ENCODE measurements at places on chromosomes 6 and 20. TPM values are rescaled to one million over a fixed set of nuclear protein-coding genes. Genes with fewer than 3 reads are reported as not detected.

RSPH3 gene
- 4.2 TPM for total RNA-seq

SCRT2 gene
- not detected for total RNA-seq

ARMH2 gene
- not detected for total RNA-seq

ENPP1 gene
- 2.8 TPM for total RNA-seq

SAYSD1 gene
- total RNA-seq, result 7.6 TPM

LPA gene
- not detected for total RNA-seq

HMGCLL1 gene
- not detected for total RNA-seq

CTAGE9 gene
- total RNA-seq, result not detected

TSPO2 gene
- total RNA-seq, result not detected

HLA-DRB5 gene
- not detected for total RNA-seq

TDRD6 gene
- total RNA-seq, result not detected

KIF6 gene
- total RNA-seq, result not detected

PRL gene
- not detected for total RNA-seq

B3GALT4 gene
- not detected for total RNA-seq

SRSF12 gene
- 1.9 TPM for total RNA-seq

TEAD3 gene
- total RNA-seq, result 5.6 TPM

C6orf118 gene
- total RNA-seq, result not detected

CNKSR3 gene
- total RNA-seq, result 23.0 TPM

FAXC gene
- 8.5 TPM for total RNA-seq

SIRPB1 gene
- total RNA-seq, result 10.4 TPM

NMBR gene
- not detected for total RNA-seq

HLA-C gene
- 934 TPM for total RNA-seq

SNAI1 gene
- total RNA-seq, result not detected

EYS gene
- not detected for total RNA-seq

ACTL10 gene
- total RNA-seq, result 15.2 TPM

SYNDIG1 gene
- 0.44 TPM for total RNA-seq

TMC2 gene
- not detected for total RNA-seq

C6orf141 gene
- total RNA-seq, result not detected

GPSM3 gene
- total RNA-seq, result 3.4 TPM

LY6G5C gene
- total RNA-seq, result 0.30 TPM

EYA2 gene
- not detected for total RNA-seq

RMND1 gene
- 56.2 TPM for total RNA-seq

PBOV1 gene
- not detected for total RNA-seq

NKAPL gene
- total RNA-seq, result not detected

SPDEF gene
- total RNA-seq, result not detected

MYLK4 gene
- total RNA-seq, result 1.2 TPM

HLA-DMB gene
- total RNA-seq, result 0.35 TPM

SLC17A4 gene
- total RNA-seq, result not detected

TMEM74B gene
- not detected for total RNA-seq
